ENCODE measurements at places on chromosomes 7 and 10. TPM values are rescaled to one million over a fixed set of nuclear protein-coding genes. Genes with fewer than 3 reads are reported as not detected.
A peak's percentile ranks its signal among the peaks of the same experiment; 100 is the strongest.

DNA sequence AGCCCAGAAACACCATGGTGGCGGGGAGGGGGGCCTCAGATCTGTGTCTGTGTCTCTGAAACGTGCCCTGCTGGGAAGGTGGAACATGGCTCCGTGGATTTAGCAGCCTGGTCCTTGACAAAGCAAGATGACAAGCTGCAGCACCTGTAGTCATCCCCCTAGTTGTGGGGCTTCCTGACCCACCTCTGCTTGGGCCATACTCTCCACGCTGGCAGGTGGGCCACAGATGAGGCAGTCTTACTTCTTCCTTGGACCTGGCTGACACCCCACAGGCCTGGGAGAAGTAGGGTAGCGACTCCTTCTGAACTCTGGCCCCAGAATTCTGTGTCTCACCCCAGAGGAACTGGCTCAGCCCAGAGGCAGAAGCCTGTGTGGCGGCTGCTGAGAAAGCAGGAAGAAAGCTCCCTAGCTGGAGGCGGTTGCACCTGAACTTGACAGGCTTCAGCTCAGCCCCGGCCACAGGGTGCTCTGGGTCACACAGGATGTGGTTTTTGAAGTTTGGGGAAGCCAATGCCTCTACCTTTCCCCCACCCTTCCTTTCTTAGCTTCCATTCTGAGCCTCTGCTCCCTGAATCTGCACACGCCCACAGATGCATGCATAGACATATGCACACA is 113.9 kb downstream of the ABLIM1 start:
- no peak overlapping the region for H3K27ac ChIP-seq
- peaks cover 18% of the 10 kb centered on the region for H3K27me3 ChIP-seq
- H3K4me3 ChIP-seq: no peak overlapping the region
- DNase-seq: no peak

GRCh38 chr10:35795131-35795824 is 153.2 kb upstream of the FZD8 start:
- no peak overlapping the region for H3K27ac ChIP-seq
- no peaks in the 10 kb centered on the region for H3K4me1 ChIP-seq
- H3K36me3 ChIP-seq: no peaks in the 10 kb centered on the region
- no peak overlapping the region for H3K4me3 ChIP-seq
- DNase-seq: no peak
- no peaks in the 10 kb centered on the region for H3K27me3 ChIP-seq

- no peak overlapping the region for H3K4me3 ChIP-seq
- peaks cover 20% of the 10 kb centered on the region for H3K4me1 ChIP-seq
- no peaks in the 10 kb centered on the region for H3K27me3 ChIP-seq
- DNase-seq: no peak
Observed at GRCh38 chr10:398954-399353, 263.7 kb downstream of the ZMYND11 start.

DNA sequence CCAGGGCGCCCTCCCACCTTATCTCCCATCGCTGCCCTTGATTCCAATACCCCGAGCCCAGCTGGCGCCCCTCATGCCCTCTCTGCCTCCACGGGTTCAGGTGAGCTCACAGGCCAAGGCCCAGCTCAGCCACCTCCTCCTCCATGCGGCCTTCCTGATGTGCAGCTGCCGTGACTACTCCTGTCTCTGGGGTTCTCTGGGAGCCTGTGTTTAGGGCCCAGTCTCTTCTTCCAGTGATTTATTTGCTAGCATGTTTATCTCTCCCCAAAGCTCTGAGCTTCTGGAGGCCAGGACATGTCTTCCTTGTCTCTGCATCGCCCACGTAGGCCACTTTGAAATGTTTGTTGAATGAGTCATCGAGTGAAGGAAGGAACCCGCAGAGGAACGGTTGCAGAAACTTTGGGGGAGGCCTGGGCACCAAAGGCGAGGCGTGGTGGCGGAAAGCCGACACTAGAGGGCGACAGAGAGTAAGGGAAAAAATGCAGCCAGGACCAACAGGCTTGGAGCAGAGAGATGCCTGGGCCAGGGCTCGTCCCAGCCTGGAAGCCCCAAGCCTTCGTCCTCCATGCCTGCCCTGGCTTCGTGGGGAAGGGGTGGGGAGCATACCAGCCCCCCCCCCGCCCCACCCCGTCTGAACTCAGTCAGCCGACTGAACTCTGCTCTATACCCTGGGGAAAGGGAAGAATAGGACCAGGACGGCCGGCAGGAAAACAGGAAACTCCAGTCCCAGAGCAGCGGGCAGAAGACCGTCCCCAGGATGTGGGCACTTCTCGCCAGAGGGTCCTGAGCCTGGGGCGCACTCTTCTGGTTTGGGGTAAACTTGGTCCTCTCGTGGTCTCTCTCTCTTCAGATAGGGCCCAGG is 10.9 kb upstream of the HSPB1 start:
- H3K27ac ChIP-seq: peak overlapping the region; percentile 96
- DNase-seq: peak; percentile 93
- no peaks in the 10 kb centered on the region for H3K36me3 ChIP-seq
- no peak overlapping the region for H3K4me3 ChIP-seq
- H3K4me1 ChIP-seq: peaks cover 39% of the 10 kb centered on the region
- H3K27me3 ChIP-seq: peaks cover 3% of the 10 kb centered on the region

DNA sequence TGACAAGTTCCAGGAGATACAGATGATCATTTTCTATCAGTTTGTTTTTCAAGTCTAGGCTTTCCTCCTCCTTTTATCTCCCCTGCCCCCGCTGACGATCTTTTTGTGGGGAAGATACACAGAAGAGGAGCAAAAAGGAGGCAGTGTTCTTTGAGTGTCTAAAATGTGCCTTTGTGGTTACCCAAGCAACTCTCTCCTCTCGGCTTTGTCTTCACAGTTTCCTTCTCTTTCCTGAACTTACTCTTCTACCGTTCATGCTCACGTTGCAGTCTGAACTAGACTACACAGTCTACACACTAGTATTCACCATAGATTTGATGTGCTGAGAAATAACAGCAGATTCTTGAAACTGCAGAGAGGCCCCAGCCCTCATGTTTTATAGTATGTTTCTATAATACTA is 23.6 kb downstream of the CEP41 start:
- no peak overlapping the region for H3K4me3 ChIP-seq
- H3K36me3 ChIP-seq: no peaks in the 10 kb centered on the region
- no peak overlapping the region for H3K27ac ChIP-seq
- H3K27me3 ChIP-seq: no peaks in the 10 kb centered on the region
- DNase-seq: no peak

- H3K4me1 ChIP-seq: no peaks in the 10 kb centered on the region
- no peaks in the 10 kb centered on the region for H3K36me3 ChIP-seq
- DNase-seq: no peak
- no peaks in the 10 kb centered on the region for H3K27me3 ChIP-seq
- no peak overlapping the region for H3K4me3 ChIP-seq
- no peak overlapping the region for H3K27ac ChIP-seq
Observed at GRCh38 chr10:48684463-48684791, 246 bp upstream of the WDFY4 start.

- no peaks in the 10 kb centered on the region for H3K27me3 ChIP-seq
- no peaks in the 10 kb centered on the region for H3K36me3 ChIP-seq
- H3K27ac ChIP-seq: no peak overlapping the region
- H3K4me1 ChIP-seq: 0 out of 2 replicates have a peak, but pooled peaks cover 2% of the 10 kb centered on the region
Observed at GRCh38 chr7:26910221-26910620, 45.8 kb upstream of the SKAP2 start.

DNA sequence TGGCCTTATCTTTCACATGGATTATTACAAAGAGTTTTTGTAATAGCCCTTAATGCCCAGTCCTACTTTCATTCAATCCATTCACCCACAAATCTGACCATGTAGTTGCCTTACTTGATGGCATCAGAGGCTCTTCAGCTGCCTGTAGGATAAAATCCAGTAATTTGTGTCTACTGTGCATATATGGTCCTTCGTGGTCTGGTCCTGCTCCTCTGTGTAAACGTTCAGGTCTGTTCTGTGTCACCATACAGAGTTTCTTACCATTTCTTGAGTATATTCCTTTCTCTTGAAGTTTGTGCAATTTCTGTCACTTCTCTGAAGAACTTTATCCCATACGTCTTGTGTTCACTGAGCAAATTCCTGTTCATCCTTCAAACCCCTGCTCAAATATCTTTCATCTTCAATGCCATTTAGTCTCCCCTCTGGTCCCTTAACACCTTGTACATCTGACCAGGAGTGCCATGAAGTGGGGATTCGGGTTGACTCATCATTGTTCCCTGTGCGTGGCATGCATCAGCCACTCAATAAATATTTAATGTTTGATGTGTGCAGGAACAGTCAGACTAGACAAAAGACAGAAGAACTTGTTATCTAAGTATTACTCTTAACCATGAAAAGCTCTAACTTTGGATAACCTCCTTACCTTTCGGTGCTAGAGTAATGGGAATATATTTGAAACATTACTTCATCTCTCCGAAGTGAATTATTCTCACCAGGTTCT is 98.6 kb upstream of the RPA3 start:
- H3K4me3 ChIP-seq: no peak overlapping the region
- no peak overlapping the region for H3K27ac ChIP-seq
- H3K27me3 ChIP-seq: no peaks in the 10 kb centered on the region
- H3K4me1 ChIP-seq: peaks cover 15% of the 10 kb centered on the region
- no peak for DNase-seq
- H3K36me3 ChIP-seq: no peaks in the 10 kb centered on the region

DNA sequence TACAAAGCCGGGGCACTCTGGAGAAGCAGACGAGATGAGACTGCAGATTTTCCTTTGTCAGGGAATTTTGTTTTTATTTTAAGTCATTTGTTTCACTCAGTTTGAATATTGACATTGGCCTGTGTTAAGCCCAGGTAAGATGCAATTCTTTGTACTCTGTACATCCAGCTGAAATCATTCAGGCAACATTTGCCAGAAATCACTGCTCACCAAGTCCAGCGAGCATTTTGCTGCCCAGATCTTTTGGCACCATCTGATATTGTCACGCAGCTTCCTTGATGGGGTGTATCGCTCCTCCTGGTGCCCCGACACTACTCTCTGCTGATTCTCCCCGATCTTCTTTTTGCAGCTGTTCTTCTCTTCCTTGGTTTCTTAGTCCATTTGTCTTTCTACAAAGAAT is 261.7 kb downstream of the GALNT17 start:
- peak overlapping the region; percentile 38 for H3K27ac ChIP-seq
- no peak for DNase-seq
- H3K4me3 ChIP-seq: no peak overlapping the region
- H3K36me3 ChIP-seq: peaks cover 58% of the 10 kb centered on the region
- H3K27me3 ChIP-seq: no peaks in the 10 kb centered on the region
- peaks cover 20% of the 10 kb centered on the region for H3K4me1 ChIP-seq

The PON1 gene
- total RNA-seq: 0.26 TPM

The MKRN1 gene
- 106 TPM for total RNA-seq

The TMEM139 gene
- total RNA-seq: 1.5 TPM

The SLC13A1 gene
- total RNA-seq: not detected

The CADPS2 gene
- total RNA-seq: 11.5 TPM

The ZNF727 gene
- not detected for total RNA-seq

The GRID1 gene
- total RNA-seq: 0.37 TPM

The TMEM196 gene
- total RNA-seq: 0.42 TPM

Measured in WTC11 (cell line).